ENCODE measurements at places on chromosomes 5 and 9.

GRCh38 chr9:113653746-113654604 is 190.4 kb downstream of the RGS3 start:
- DNase-seq: no peak

DNA sequence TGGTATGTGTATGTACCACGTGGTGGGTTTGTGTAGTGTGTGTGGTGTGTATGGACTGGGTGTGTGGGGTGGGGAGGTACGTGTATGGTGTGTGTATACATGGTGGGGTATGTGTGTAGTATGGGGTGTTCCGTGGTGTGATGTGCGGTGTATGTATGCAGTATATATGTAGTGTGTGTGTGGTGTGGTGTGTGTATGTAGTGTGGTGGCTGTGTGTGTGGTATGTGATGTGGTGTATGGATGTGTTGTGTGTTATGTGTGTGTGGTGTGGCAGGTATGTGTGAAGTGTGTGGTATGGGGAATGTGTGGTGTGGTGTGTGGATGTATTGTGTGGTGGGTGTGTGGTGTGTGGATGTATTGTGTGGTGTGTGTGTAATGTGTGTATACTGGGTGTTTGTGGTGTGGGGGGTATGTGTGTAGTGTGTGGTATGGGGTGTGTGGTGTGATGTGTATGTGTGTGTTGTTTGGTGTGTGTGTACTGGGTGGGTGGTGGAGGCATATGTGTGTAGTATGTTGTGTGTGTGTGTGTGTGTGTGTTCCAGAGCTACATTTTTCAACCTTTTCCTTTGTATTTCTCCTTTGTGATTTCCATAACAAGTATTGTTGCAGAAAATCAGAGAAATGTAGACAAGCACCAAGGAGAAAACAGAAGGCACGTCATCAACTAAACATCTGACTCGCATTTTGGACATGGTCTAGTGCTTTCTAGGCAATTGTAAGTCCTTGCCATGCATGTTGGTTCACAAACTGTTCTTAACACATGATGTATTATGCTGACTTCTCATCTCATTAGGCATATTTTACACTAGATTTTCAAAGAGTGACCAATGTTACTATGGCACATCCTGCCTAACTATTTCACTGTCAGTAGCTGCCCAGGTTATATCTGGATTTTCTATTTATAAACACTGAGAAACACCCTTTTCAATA is 13.2 kb downstream of the SEMA4D start:
- DNase-seq: no peak

- no peak for DNase-seq
These were observed 18.6 kb downstream of the ANKHD1 start for GRCh38 chr5:140420226-140420570.

GRCh38 chr5:178788381-178789085 is 58.1 kb upstream of the ZNF354A start:
- DNase-seq: no peak

GRCh38 chr9:117549444-117549843 is 134.6 kb upstream of the ASTN2 start:
- DNase-seq: no peak

DNA sequence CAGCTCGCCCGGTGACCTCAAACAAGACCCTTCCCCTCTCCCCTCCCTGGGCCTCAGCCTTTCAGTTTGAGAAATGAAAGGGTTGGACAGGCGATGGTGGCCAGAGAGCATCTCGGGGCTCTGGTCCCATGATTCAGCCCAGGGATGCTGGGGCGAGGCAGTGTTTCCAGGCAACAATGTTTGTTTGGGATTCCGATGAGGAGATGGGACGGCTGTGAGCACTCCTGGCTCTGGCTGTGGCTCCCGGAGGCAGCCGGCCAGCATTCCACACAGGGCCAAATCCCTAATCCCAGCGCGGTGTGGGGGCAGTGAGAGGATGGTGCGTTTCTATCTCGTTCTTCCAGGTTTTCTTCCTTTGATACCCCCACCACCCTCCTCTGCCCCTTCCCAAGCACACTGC is 66.0 kb downstream of the HMCN2 start:
- DNase-seq: no peak

DNA sequence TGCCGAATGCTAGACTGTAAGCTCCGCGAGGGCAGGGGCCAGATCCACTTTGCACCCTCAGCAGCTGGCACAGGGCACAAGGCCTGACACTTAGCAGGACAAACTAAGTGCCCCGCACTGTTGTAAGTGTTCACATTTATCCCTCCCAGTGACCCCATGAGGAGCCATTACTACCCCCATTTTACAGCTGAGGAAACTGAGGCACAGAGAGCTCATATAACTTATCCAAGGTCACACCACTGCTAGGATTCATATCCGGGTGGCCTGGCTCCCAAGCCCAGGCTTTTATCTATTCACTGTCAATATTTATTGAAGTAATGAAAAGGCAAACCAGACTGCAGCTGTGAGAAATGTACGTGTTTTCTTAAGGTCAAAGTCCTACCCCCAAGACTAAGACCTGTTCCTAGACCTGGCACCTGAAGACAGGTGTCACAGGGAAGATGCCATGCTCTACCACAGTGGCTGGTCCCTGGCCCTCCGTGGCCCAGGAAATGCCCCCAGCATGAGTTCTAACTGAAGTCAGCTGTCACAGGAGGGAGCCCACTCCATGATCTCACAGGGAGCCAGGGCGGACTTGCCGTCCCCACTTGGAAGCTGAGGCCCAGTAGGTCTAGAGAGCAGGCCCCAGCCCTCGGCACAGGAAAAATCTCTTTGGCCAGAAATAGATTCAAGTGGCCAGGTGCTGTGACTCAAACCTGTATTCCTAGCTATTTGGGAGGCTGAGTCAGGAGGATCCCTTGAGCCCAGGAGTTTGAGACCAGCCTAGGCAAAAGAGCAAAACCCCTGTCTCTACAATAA is 74.7 kb upstream of the IL17B start:
- DNase-seq: peak; percentile 43
